ENCODE measurements at places on chromosomes 11 and 22.

- DNase-seq: no peak
These were observed 13.5 kb downstream of the EIF3L start for GRCh38 chr22:37862570-37863325.

DNA sequence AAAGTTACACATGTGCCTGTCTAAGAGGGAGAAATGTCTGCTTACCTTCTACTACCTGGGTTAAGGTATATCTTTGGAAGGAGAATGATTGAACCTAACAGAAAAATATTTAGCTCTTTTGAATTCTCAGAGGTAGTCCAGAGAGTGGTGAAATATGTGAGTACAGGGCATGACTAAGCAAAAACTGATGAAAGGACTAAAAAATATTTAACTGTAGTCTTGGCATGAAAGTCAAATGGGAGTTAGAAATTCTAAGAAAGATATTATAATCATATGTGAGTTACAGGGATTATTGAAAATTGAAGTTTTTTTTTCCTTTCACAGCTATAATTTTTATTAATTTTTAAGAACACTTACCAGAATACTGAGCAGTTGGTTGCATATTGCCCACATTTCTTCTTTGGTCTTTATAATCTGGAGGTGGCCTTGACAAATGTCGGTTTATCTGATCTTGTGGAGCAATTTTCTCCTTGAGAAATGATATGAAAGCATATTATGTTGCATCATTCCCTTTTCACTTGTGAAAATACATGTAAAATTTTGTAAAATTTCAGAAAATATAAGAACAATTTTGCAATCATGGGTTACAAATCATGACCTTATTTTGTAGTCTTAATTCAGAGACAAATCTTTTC, 61.4 kb upstream of the MTMR2 start:
- no peak for DNase-seq

DNA sequence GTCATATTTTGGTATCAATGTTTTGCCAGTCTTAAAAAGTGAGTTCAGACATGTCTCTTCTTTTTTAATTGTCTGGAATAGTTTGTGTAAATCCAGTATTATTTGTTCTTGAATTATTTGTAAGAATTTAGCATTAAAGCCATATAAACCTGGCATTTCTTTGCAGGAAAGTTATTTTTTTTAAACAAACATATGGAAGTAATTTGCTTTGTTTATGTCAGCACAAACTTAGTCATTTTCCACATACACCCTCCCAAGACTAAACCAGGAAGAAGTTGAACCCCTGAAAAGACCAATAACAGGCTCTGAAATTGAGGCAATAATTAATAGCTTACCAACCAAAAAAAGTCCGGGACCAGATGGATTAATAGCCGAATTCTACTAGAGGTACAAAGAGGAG, 9.1 kb upstream of the CCDC81 start:
- DNase-seq: no peak

GRCh38 chr11:93648158-93648557, 13.3 kb upstream of the CEP295 start:
- no peak for DNase-seq

GRCh38 chr11:11243209-11243589, 109.9 kb downstream of the CSNK2A3 start:
- DNase-seq: no peak

- no peak for DNase-seq
These were observed 60.0 kb downstream of the GLYATL1 start for GRCh38 chr11:58999291-58999680.

GRCh38 chr11:117748771-117749540, 48.1 kb downstream of the DSCAML1 start:
- DNase-seq: no peak

GRCh38 chr11:68251765-68252164, 20.0 kb downstream of the C11orf24 start:
- DNase-seq: no peak

DNA sequence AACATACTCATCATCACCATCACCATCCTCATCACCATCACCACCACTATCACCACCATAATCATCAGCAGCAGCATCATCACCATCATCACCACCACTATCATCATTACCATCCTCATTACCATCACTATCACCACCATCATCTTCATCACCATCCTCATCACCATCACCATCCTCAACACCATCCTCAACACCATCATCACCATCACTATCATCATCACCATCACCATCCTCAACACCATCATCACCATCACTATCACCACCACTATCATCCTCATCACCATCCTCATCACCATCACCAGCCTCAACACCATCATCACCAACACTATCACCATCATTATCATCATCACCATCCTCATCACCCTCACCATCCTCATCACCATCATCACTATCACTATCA, 16.6 kb downstream of the RTN4R start:
- no peak for DNase-seq

GRCh38 chr22:17570851-17571631, 7.7 kb downstream of the SLC25A18 start:
- DNase-seq: no peak

- no peak for DNase-seq
These were observed 396.1 kb downstream of the BRD1 start for GRCh38 chr22:49431551-49431950.

GRCh38 chr22:48799227-48799970, 1028.3 kb downstream of the BRD1 start:
- no peak for DNase-seq

DNA sequence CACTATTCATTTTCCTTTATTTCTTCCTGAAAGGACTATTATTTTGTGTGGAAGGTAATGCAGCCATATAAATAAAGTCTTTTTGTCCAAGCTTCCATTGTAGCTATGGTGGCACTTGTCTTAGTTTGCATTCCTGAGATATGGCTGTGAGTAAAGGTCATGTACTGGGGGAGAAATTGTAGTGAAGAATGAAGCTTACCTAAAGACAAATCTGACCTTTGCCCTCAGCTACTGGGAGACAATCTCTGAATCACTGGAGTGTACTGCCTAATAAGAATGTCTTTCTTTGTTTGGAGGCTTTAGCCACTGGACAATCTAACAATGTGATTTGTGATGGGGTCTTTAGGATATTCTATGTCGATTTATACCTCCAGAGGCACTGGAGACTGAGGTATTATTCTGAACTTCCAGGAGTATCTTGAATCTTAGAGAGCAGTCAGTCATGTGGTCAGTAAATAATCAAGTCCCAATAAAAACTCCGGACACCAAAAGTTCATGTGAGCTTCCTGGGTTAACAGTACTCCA, 39.7 kb upstream of the OR5AK2 start:
- no peak for DNase-seq

- no peak for DNase-seq
These were observed 18.0 kb downstream of the A4GALT start for GRCh38 chr22:42702675-42703074.

DNA sequence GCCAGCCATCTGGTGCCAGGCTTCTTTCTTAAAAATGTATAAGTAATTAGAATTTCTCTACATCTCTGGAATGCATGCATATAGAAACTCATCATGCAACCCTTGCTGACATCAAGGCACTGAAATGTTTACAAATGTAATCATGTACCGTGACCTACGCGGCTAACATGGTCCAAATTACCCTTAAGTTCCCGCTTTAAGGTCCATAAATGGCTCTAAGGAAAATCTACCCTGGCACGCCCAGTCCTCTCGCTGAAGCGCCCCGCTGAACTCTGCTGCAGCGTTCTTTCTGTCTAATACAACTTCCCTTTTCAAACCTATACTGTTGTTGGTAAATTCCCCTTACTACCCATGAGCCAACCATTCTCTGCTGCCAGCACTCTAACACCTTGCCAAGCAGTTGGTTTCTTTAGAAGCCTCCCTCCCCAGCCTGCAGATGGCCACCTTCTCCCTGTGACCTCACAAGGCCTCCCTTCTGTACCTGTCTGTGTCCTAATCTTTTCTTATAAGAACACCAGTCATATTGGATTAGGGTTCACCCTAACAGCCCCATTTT, 13.5 kb upstream of the HMOX1 start:
- DNase-seq: no peak

DNA sequence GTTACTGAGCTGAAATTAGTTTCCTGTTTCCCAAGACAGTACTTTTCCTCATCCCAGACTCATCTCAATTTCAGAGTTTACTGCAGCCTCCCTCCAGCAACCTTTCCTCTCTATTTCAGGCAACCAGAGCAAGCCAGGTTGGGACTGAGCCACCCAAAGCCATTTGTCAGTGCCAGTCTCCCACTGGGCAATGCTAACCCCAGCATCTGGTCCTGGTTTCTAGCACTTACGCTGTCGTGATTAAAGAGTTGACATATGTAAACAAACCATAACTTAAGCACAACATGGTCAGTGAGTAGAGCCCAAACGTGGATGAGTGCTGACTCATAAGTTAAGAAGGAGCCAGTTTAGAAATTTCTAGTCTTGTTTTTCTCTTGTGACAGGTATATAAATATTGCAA, 119.6 kb upstream of the BLID start:
- no peak for DNase-seq

GRCh38 chr22:37068859-37069258, 17.3 kb downstream of the KCTD17 start:
- no peak for DNase-seq

DNA sequence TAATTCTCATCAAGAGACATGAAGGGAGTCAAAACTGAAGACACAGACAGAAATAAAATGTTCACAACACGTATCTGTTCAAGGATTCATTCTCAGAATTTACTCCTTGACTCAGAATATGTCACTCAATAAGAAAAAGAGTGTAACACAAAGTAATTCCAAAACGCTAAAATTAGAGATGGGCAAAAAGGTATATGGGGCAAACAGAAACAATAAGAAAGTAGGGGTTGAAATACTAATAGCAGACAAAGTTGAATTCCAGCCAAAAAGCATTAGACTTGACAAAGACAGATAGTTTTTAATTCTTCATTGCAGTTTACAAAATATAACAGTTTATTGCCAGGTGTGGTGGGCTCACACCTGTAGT, 26.7 kb downstream of the GNB1L start:
- DNase-seq: no peak

- no peak for DNase-seq
These were observed 43.1 kb downstream of the SCGB1A1 start for GRCh38 chr11:62461740-62462507.

- no peak for DNase-seq
These were observed 45.1 kb upstream of the DEUP1 start for GRCh38 chr11:93285430-93285829.

GRCh38 chr11:8652140-8652539, 30.3 kb downstream of the TRIM66 start:
- no peak for DNase-seq

- no peak for DNase-seq
These were observed 74.9 kb downstream of the RPL27A start for GRCh38 chr11:8757533-8757932.

DNA sequence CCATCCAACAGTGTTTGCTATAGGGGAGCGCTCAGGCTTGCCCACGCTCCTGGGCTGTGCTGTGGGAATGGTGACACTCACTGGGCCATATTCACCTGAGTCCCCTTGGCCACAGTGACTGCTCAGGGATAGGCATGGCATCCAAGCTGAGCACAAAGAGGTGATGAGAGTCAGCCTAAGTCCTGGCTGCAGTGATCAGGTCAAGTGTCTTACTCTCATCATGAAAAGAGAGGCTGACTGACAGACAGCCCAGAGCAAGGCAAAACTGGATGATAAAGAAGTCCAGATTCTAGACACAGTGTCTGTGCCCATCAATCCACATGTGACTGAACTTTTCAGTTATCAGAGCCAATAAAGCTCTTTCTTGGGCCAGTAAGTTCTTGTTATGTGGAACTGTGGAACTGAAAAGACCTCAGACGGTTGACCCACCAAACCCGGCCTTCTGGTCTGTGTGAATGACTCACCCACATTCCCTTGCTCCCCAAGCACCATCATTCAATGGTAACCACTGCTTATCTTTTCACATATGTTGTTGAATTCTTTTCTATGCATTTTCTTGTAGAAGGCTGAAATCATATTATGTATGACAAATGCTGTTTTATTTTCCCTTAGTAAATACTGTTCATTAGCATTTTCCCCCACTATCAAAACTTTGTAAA, 43.2 kb upstream of the YPEL1 start:
- DNase-seq: no peak

DNA sequence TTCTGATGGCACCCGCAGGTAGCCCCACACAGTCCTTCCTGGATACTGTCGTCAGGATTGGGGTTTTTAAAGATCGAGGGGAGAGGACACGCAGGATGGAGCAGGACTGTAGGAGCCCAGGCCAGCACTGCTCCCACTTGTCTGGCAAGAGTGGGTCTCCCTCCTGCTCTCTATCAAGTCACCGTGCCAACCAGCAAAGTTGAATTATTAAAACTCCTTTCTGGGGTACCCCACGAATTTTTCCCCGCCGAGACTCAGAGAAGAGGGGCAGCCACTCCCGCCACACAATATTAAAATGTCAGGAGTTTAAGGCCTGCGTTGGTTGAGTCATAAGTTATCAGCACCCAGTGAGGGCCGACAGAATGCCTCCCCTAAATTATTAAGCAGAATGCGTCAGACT, 10.1 kb downstream of the LMO1 start:
- no peak for DNase-seq

DNA sequence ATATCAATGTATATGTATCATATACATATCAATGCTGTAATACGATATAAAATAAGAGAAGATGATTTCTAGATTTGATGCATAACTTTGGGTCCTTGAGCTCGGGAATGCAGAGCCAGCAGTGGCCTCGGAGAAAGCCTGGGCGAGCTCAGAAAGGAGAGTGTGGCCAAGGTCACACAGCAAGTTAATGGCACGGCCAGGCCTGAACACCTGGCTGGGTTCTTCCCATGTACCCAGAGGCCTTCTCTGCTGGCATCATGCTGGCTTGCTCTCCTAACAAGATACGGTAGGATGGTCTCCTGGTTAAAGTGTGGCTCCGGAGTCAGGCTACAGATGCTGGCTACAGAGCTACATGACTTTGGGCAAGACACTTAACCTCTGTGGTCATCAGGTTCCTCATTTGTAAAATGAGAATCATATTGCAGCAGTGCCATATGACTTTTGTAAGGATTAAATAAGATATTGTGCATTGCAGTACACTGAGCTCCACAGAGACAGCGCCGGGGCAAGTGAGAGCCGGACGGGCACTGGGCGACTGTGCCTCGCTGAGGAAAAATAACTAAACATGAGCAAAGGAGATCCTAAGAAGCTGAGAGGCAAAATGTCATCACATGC, 29.9 kb downstream of the TPST2 start:
- DNase-seq: no peak

GRCh38 chr11:90391756-90392155, 168.9 kb upstream of the CHORDC1 start:
- no peak for DNase-seq

DNA sequence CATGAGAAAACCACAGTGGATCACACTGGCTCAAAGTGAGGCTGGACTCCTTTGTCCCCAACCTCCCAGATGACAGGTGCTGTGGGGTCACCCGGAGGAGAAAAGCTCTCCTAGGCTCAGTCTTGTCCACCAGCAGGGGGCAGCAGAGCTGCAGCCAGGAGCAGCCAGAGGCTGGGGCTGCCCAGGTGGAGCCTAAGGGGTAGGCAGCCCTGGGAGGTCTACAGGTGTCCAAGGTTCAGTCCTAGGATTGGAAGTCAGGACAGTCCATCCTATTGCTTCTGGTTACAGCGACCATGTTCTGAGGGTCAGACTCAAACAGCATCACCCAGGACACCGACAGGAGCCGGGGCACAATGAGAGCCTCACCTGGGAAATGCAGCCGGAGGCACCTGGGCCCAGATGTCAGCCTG, 77.6 kb upstream of the IGLL5 start:
- DNase-seq: peak; percentile 37

GRCh38 chr11:103378931-103379330, 269.7 kb downstream of the DYNC2H1 start:
- DNase-seq: no peak

- DNase-seq: peak; percentile 64
These were observed 71.8 kb downstream of the CTTN start for GRCh38 chr11:70470127-70470526.

Data from KG1 (cell line).